ENCODE measurements at places on chromosomes 5 and 9. TPM values are rescaled to one million over a fixed set of nuclear protein-coding genes. Genes with fewer than 3 reads are reported as not detected.

The SPINK14 gene
- total RNA-seq = not detected

The PCDHB15 gene
- total RNA-seq = 0.46 TPM

The BARHL1 gene
- total RNA-seq = not detected

The LRRC19 gene
- total RNA-seq = not detected

The CAVIN4 gene
- 1.1 TPM for total RNA-seq

The KIAA0825 gene
- 3.0 TPM for total RNA-seq

The ADAMTS6 gene
- 58.6 TPM for total RNA-seq

The PCAT7 gene
- not detected for total RNA-seq

The BNC2 gene
- total RNA-seq = 27.5 TPM

The F2RL1 gene
- total RNA-seq = 16.5 TPM

The FABP6 gene
- total RNA-seq = not detected

The ARID3C gene
- total RNA-seq = 0.14 TPM

The GNAQ gene
- 30.0 TPM for total RNA-seq

The SYK gene
- total RNA-seq = under 0.01 TPM

The DOCK2 gene
- 4.4 TPM for total RNA-seq
